Common myeloid progenitor, CD34-positive (primary cell): ENCODE measurements at places on chromosomes 2 and 18.

GRCh38 chr2:18349421-18349820 is 211.0 kb downstream of the RDH14 start:
- no peak overlapping the region for H3K27ac ChIP-seq
- H3K4me3 ChIP-seq = no peak overlapping the region

DNA sequence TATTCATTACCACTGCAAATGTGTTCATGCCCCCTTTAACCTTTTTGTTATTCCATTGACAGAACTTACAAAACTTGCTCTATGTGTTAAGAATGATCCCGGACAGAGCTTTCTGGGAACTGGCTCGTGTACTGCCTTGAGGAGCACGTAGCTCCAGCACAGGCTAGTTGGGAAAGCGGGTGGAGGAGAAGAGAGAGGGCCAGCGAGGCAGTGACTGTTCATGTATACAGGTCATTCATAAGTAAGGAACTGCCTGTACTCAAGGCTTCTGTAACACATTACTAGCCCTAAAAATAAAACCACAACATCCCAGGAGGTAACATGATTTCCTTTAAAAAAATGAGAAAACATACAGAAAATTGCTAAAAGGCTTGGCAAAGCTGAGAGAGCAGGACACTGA is 109.0 kb downstream of the STK39 start:
- H3K36me3 ChIP-seq = peaks cover 3% of the 10 kb centered on the region
- no peak for DNase-seq
- no peaks in the 10 kb centered on the region for H3K4me1 ChIP-seq
- H3K27me3 ChIP-seq = no peaks in the 10 kb centered on the region
- H3K27ac ChIP-seq = no peak overlapping the region

- DNase-seq = no peak
- no peaks in the 10 kb centered on the region for H3K4me1 ChIP-seq
- no peaks in the 10 kb centered on the region for H3K36me3 ChIP-seq
- no peak overlapping the region for H3K27ac ChIP-seq
- no peak overlapping the region for H3K4me3 ChIP-seq
Observed at GRCh38 chr2:57460396-57461276, 586.0 kb upstream of the VRK2 start.

DNA sequence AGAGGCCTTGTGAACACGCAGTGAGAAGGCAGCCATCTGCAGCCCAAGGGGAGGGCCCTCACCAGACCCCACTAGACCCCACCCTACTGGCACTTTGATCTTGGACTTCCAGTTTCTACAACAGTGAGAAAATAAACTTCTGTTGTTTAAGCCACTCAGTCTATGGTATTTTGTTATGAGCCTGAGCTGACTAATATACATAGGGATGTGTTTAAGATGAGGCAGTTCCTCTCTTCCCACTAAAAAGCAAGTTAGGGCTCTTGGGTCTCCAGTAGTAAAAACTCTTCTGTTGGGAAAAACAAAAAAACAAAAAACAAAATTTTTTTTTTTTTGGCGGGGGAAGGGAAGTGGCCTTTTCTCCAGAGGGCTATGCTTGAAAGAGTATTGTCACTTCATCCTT is 233.2 kb upstream of the SMAD7 start:
- H3K4me1 ChIP-seq = no peaks in the 10 kb centered on the region
- H3K27ac ChIP-seq = no peak overlapping the region
- H3K27me3 ChIP-seq = no peaks in the 10 kb centered on the region
- no peak overlapping the region for H3K4me3 ChIP-seq
- no peak for DNase-seq

GRCh38 chr2:168599738-168600137 is 143.7 kb downstream of the CERS6 start:
- no peaks in the 10 kb centered on the region for H3K36me3 ChIP-seq
- peaks cover 16% of the 10 kb centered on the region for H3K4me1 ChIP-seq
- H3K4me3 ChIP-seq = no peak overlapping the region
- no peak for DNase-seq
